ENCODE measurements at places on chromosomes 6 and 20.

DNA sequence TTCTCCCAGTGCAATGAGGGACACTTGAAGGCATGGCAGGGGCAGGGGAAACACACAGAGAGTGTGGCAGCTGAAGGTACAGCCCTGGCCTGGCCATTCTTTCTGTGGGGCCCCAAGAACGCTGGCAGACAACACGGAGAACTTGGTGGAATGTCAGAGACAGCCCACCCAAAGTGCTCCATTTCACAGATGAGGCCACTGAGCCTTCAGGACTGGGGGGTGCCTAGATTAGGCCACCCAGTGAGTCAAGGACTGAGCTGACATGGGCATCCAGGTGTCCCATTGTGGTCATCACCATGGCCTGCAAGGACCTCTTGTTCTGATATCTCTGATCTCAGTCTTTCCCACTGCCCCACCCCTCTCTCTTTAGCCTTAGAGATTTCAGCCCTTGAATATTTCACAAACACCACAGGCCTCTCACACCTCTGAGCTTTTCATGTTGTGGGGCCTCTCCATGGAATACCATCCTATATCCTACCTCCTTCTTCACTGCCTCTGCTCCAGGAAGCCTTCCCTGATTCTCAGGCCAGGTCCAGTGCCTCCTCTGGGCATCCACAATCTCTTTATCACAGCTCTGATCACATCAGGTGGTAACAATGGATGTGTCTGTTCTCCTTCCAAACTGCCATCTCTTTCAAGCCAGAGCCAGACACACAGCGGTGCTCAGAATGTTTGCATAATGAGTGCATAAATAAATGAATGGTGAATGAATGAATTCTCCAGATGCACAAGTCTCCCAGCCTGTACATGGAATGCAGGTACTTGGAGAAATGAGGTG, 2.0 kb upstream of the RSPO4 start:
- DNase-seq: no peak

DNA sequence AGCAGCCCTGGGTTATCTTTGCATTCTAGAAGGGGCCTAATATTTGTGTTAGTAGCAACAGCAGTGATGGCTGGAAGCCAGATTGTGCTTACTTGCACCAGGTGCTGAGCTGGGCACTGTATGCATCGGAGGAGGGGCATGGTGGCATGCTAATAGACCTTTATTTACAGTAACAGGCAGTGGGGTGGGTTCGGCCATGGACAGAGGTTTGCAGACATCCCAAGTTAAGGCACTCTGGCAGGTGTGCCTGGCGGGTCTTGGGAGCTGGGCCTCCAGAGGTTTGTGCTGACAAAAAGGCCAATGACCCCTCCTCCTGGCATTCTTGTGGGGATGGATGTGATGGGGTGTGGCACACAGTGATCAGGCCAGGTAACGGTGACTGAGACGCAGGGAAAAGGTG, 39.0 kb upstream of the CD93 start:
- no peak for DNase-seq

GRCh38 chr6:47188588-47189021, 121.1 kb downstream of the TNFRSF21 start:
- DNase-seq: no peak

DNA sequence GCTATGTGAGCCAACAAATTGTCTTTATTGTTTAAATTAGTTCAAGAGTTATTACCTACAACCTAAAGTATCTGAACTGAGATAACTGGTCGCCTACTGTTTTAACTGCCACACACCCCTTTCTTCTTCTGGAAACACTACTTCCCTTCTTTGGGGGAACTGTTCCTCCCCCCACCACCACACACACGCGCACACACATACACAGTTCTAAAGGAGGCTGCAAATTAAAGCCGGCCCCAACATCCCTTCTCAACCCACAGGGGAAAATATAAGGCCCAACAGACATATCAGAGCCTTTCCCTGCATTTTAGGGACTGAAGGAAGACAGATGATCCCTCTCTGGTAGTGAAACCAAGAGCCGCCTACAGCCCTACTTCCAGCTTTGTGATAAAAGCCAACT, 348.0 kb upstream of the JARID2 start:
- no peak for DNase-seq

GRCh38 chr20:63885264-63886053, 9.5 kb upstream of the DNAJC5 start:
- no peak for DNase-seq

GRCh38 chr6:148629592-148630465, 117.0 kb upstream of the UST start:
- no peak for DNase-seq

GRCh38 chr6:137530404-137530803, 36.2 kb upstream of the OLIG3 start:
- DNase-seq: no peak

DNA sequence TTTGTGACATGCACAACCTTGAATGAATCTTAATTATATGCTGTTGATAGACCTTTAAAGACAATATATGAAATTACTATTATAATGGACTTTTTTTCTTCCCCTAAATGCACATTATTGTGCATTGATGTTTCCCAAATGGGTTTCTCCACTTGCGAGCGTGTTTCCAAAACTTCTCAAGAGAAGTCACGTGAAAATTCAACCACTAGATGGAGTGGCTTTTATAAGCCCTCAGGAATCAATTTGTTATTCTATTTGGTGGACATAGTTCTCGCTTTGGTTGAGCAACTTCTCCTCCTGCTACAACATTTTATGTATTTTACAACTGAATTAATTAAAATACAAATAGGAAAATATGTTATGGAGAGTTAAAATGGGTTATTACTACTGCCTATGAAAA, 9.0 kb downstream of the CNR1 start:
- DNase-seq: no peak

DNA sequence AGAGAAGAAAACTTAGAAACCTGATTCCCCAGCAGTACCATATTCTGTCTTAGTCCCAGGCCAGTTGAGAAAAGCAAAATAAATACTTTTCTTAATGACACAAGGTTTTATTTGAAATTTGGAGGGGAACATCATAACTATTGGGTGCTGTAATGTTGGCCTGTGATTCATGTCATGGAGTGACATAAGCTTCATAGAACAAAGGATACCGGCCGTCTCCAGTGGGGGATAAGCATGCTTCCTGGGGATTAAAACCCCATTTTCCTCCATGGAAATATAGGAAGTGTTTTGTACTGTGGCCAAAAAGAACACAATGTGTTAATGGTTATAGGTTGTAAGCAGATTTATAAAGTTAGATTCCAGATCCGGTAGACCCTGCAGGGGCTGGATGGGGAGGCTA, 18.0 kb downstream of the MTHFD1L start:
- no peak for DNase-seq

DNA sequence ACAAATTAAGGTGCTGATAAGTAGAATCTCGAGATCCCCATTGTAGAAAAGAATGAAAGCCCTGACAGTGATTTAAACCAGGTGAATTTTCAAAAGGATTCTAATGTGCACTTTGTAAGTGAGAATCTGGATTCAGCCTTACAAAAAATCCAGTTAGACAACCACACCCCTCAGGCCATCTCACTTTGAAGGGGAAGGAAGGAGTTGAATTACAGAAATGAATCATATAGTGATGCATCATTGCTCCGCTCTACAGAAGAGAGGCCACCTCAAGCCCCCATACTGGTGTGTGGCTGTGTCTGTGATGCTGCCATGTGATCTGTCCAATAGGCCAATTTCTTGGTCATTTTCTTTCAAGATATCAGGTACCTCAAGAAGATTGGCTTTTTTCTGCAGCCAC, 85.5 kb upstream of the NT5E start:
- no peak for DNase-seq

DNA sequence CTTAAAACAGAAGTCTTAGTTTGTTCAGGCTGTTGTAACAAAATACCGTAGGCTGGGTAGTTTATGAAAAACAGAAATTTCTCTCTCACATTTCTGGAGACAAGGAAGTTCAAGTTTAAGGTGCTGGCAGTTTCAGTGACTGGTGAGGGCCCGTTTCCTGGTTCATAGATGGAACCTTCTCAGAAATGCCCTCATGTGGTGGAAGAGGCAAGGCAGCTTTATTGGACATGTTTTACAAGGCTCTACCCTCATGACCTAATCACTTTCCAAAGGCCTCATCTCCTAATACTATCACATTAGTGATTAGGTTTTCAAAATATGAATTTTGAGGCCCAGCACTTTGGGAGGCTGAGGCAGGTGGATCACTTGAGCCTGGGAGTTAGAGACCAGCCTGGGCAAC, 2.4 kb downstream of the HEBP2 start:
- DNase-seq: no peak

DNA sequence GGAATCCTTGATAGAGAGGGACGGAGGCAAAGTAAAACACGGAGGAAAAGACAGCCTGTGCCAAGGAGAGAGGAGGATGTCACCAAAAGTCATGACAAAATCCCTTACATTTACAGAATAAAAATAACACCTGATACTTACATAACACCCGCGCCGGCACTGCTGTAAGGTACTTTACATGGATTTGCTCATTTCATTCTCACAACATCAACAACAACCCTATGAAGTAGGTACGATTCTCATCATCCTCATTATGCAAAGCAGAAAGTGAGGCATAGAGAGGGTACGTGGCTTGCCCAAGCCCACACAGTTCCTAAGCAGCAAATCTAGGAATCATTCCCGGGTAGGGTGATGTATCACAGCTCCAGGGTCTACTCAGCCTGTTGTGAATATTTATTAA, 67.6 kb upstream of the NFATC2 start:
- DNase-seq: no peak

DNA sequence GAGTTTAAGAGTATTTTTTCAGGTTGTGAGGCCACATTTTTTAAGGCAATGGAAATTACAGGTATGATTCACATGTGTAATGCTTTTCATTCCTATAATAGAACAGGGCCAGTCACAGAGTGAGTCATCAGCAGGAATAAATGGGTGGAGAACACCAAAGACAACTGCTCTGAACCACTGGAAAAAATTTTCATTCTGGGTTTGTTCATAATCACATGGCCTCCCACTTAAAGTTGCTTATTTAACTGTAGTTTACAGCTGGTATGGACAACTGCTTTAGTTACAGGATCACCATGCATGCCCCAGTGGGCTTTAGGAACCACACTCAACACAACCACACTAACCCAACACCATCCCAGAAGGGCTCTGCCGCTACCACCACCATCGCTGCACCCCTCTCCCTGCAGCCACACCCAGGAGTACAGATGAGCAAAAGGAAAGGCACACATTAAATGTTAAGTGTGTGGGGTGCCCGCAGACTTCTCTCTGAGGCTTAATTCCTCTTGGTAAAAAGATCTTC, 107.0 kb upstream of the DST start:
- DNase-seq: no peak

GRCh38 chr6:101747160-101747559, 353.7 kb downstream of the GRIK2 start:
- DNase-seq: no peak

DNA sequence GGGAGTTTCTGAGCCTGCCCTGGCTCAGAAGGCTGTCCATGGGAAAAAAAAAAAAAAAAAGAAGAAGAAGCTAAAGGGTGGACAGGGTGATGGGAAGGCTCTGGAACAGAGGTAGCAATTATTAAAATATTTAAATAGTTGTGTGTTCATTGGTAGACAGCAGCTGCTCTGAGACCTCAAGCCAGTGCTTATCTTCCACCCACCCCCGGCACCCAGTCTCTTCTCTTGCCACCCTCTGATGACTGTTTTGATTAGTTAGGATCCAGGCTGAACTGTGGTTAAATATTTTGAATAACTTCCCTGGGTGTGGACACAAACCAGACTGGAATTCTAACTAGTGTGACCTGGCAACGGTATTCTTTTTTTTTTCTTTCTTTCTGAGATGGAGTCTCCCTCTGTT, 16.9 kb upstream of the SRSF3 start:
- DNase-seq: no peak

DNA sequence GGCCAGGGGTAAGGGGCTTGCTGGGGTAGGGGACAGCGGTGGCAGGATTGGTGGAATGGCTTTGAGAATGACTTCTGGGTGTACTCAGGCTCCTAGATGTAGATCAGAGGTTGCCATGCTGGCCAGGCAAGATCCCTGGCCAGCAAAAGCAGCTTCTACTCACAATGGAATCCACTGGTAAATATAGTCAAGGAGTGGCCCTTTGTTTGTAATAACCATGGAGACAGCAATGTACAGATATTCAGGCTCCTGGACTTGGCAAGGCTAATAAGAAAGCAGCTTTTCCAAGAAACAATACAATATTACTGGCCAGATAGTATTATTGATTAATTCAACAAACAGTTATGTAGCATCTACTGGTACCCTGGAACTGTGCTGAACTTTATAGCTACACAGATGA, 37.9 kb downstream of the CDH26 start:
- no peak for DNase-seq

DNA sequence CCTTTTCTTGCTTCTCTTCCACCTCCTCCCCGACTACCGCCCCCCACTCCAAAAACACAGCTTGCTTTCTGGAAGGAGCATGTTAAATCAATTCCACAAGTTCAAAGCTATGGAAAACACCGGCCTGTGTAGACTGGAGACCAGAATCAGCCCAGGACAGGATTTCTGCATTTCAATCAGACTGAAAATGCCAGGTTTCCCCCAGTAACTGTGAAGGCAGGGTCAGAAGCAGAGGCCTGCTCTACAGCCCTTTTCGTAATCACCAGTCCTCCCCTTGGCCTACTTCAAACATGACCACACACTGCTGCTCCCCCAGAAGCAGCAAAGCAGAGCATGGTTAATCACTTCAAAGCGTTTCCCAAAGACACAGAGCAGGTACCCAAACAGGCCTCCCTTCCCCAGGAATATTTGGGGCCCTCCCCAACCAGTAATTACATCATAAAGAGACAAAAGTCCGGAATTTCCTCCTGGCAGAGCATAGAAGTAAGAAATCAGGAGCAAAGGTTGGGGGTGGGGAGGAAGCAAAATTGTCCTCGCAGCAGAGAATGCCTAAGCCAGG, 38.4 kb downstream of the ZMYND8 start:
- DNase-seq: no peak

- DNase-seq: no peak
Observed at GRCh38 chr6:161396539-161396938, 122.7 kb upstream of the AGPAT4 start.

DNA sequence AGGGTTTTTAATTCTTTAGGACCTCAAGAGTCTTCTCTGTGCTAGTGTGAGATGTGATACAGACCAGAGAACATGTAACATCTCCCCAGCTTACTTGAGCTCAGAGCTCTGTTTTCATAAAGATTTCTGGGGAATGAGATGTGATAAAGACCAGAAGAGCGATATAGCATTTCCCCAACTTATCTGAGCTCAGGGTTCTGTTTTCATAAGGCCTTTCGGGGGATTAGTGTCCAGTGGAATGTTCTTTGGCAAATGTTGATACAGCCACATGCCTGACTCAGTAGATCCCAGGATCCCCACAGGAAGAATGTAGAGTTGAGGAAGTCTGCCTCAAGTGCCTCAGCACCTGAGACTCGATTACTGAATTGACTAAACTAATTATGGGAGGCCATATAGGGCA, 18.7 kb upstream of the TOP1 start:
- no peak for DNase-seq

Measured in ascending aorta (tissue), 2 donors.